CD4-positive, alpha-beta memory T cell (primary cell): ENCODE measurements at places on chromosomes 1 and 21.

- DNase-seq, result no peak
These were observed 351.5 kb upstream of the PLD5 start for GRCh38 chr1:242876030-242876429.

GRCh38 chr1:31429583-31429982 lies 16.6 kb downstream of the SERINC2 start:
- no peak for DNase-seq

DNA sequence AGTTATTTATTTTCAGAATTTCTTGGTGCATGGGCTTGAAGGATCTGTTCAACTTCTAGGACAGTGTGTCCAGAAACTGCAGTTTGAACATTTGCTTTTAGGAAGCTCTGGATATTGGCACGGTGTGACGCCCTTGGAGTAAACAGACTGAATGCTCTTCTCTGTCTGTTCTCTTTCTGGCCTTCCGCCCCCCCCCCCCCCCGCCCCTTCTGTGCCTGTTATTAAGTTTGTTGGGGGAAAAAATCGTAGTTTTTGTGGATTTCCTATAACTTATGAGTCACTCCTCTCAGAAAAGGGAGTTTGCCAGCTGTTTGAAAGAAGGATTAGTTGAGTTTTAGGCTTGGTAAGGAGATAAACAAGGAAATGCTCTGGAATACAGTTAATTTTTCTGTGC lies 1.2 kb downstream of the KCTD3 start:
- no peak for DNase-seq

- DNase-seq, result no peak
These were observed 16.4 kb downstream of the ZBTB21 start for GRCh38 chr21:41993744-41994143.

DNA sequence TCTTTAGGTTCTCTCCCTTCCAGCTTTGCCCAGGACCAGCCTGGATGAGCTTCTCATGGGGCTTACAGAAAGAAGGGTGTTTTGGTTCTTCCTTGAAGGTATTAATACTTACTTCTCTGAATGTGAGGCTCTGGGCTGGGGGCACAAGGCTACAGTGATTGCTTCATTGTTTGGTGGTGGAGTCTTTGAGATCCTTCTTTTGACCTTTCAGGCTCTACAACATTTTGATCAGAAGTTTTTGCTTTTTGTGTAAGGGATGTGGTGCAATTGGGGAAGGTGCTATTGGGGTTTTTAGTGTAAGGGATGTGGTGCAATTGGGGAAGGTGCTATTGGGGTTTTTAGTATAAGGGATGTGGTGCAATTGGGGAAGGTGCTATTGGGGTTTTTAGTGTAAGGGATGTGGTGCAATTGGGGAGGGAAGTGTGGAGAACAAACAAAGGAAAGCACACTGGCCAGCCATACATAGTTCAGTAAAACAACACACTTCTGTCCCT lies 103.6 kb upstream of the IVNS1ABP start:
- peak; percentile 70 for DNase-seq

GRCh38 chr1:238488401-238488800 lies 597.7 kb upstream of the ZP4 start:
- DNase-seq, result no peak

DNA sequence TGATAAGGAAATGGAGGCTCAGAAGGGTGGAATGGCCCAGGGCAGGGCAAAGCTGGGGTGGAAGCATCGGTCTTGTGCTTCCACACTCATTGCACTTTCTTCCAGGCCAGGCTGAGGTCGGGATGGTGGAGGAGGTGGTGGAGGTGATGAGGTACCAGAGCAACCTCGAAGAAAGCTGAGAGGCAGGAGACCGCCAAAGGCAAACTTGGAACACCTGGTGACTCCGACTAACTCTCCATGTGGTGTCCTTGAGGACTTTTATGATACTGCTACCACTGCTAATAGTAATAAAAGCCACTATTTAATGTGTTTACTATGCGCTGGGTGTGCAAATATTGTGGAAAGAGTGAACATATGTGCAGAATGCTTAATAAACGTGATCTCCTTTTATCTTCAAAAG lies 16.9 kb upstream of the BTG2 start:
- DNase-seq, result no peak

DNA sequence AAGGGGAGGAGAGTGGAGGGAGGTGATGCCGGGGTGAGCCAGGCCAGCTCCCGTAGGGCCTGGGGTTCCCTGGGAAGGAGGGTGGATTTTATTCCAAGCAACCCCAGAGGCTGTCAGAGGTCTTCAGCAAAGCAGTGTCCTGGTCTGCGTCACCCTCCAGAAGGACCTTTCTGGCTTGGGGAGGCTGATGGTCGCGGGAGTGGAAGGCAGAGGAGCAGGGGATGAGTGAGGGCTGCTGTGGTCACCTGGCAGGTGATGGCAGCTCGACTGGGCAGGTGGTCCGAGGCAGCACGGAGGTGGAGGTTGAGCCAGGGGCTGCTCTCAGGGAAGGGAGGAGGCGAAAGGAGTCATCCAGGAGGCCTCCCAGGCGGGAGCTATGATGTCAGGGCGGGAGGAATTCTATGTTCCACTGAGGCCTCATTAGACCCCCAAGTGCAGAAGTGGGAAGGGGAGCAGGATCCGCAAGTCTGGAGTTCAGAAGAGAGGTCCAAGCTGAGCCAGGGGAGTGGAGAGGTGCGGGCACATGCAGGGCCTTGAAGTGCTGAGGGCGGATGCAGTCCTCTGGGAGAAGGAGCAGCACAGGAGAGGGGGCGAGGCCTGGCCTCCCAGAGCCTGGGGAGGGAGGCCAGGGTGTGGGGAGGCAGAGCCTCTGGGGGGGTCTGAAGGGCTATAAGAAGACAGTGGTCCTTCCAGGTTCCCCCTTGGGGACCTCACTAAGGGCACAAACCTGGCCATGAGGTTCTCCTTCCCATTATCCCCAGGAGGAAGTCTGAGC lies 33.3 kb downstream of the BMP8A start:
- DNase-seq, result no peak

- no peak for DNase-seq
These were observed 7.3 kb downstream of the RNU5D-1 start for GRCh38 chr1:44723496-44724295.

- DNase-seq, result no peak
These were observed 9.6 kb upstream of the PLA2G4A start for GRCh38 chr1:186819126-186819525.

DNA sequence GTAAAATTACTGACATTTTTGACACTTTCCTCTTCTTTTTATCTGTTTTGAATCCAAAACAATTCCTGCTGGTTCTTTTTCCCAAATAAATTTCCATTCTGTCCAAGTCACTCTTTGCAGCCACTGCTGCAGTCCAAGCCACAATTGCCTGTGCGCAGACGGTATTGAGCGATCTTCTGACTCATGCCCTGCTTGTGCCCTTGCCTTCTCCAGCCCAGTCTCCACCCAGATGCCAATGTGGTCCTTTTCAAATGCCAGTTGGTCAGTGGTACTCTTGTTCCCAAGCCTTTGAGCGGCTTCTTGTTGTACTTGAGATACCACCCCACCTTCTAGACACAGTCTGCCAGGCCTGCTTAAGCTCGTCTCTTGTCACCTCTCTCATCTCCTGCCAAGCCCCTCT lies 78.9 kb downstream of the CAMTA1 start:
- DNase-seq, result no peak

- peak; percentile 90 for DNase-seq
These were observed 811 bp downstream of the SH3D21 start for GRCh38 chr1:36306902-36307456.

DNA sequence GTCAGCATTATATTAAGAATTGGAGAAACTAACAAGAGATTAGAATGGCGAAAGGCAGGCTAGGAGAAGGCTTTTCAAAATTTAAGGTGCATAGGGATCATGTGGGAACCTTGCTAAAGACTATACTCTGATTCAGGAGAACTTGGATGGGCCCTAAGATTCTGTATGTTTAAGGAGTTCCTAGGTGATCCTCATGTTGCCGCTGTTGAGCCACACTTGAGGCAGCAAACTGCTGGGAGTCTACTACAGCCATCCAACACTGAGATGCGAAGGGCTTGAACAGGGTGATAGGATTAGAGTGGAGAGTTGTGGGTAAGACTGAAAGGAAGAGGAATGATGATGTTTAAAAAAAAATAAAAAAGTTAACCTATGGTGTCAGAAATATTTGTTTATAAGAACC lies 1013.2 kb downstream of the MRPL39 start:
- no peak for DNase-seq

- peak; percentile 79 for DNase-seq
These were observed at the start of gene ADARB1 for GRCh38 chr21:45074048-45074817. ADARB1 (plus strand) TSS chr21:45074580; CDS start chr21:45171657, 97,077 bp downstream.

DNA sequence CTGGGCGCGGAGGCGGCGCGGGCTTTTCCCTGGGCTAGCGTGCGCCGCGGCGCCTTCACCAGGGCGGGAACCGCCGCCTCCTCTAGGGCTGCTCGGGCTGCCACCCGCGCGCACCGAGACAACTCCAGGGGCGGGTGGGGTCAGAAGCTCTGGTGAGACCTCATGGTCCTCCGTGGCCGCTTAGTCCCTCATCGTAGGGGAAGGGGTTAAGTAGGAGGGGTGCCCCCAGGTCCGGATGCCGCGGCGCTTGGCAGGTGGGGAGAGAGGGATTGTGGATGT lies 559 bp downstream of the SERTAD4 start:
- DNase-seq, result no peak

DNA sequence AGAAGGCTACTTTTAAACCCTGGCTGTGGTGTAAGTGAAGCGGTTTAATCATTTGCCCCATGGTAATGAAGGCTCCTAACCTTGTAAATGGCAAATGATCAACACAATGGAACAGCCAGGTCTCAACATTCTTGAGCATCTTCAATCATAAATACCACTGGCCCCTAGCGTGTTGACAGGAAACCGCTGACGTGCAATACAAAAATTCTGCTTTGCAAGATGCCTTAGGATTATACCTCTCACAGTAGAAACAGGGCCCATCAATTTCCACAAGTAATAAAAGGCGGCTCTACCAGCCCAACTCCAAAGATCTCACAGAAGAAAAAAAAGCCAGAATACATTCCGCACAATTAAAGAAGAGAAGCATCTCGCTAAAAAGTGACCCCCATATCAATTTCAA lies 32.8 kb downstream of the LGALS8 start:
- DNase-seq, result no peak
